ENCODE measurements at places on chromosomes 3 and 15.
A peak's percentile ranks its signal among the peaks of the same experiment; 100 is the strongest.

GRCh38 chr3:32306072-32306471 lies 67.6 kb downstream of the CMTM8 start:
- no peak for DNase-seq

DNA sequence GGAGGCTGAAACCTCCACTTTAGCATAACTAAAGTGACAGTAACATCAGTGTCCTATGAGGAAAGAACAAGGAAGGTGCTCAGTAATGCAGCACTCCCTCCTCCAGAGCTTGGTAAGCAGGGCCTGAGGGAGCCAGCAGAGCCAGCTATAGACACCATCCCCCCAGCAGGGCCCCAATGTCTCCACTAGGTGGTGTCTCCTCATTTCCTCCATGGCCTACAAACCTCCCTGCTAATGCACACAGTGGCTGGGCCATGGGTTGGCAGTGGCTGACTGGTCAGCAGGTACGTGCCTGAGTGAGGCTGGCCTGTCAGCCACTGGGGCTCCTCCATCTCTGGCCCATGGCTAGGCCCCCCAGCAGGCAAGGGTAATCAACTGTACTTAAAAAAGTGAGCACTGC lies 13.6 kb downstream of the MRPS25 start:
- DNase-seq: peak; percentile 67

DNA sequence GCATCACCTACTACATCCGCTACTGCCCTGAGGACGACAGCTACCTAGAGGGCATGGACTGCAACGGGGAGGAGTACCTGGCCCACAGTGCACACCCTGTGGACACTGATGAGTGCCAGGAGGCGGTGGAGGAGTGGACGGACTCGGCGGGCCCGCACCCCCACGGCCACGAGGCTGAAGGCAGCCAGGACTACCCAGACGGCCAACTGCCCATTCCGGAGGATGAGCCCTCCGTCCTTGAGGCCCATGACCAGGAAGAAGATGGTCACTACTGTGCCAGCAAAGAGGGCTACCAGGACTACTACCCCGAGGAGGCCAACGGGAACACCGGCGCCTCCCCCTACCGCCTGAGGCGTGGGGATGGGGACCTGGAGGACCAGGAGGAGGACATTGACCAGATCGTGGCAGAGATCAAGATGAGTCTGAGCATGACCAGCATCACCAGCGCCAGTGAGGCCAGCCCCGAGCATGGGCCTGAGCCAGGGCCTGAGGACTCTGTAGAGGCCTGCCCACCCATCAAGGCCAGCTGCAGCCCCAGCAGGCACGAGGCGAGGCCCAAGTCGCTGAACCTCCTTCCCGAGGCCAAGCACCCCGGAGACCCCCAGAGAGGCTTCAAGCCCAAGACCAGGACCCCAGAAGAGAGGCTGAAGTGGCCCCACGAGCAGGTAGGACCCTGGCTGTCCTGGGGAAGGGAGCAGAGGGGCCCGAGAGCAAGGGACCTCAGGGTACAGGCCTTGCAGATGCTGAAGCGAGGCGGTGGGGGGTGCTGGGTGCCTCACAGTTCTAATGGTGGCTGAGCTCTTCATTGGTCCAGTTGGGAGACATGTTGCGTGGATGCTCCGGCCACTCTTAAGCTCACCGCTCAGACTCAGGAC lies 168.6 kb downstream of the APBA2 start:
- no peak for DNase-seq

DNA sequence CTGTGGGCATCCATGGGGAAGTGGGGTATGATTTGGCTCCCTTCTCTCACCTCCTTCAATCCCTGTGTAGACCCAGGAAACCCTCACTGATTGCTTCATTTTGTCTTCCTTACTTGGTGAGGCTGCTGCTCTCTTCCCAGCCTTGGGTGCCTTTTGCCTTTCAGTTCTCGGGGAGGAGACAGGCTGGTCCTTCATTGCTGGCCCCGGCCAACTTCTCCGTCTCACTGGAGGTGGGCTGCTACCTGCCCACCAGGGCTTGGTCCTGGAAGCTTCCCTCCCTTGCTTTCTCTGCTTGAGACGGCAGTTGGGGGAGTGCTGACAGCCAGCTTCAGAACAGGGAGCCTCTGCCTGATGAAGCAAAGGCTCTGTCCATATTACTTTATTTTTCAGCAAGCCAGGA lies 4.7 kb downstream of the FOXL2 start:
- no peak for DNase-seq

- DNase-seq: no peak
Measured at GRCh38 chr15:27336676-27337075, 365.7 kb downstream of the GABRG3 start.
